ENCODE measurements at places on chromosomes 7 and 10.

DNA sequence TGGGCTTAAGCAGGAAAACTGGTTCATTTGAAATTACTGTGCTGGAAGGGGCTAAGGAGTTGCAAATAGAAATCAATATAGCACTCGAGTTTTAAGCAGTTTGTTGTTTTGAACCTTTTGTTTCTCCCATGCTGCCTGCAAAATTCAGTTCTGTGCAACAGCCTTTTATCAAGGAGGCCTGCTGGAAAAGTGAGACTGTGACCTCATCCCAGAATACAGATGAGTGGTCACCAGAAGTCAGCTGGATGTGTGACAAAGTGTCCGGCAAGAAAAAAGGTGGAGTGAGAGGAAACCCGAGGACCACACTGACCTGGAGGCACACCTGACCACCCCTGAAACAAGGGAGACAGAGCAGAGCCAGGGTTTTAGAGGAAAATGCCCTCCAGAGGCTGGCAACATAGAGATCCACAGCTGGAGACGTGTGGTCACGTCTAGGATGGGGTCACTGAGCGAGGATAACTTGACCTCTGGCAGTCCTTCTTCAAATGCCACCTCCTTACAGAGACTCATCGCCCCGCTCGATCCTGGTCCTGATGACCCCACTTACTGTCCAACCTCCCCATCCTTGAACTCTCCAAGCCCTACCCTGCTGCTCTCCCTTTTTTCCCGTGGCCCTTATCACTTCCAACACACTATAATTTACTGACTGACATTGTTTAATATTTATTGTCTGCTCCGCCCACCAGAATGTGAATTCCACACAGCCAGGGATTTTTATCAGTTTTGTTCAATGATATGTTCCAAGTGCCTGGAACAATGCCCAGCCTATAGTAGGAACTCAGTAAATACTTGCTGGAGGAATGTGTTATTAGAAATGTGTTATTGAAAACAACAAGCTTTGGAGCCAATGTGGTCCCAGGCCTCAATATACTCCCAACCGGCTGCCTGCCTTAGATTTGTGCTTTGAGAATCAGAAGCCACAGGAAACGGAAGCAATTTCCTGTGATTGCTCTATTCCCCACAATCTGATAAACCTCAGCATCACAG, 243.8 kb downstream of the GLI3 start:
- DNase-seq = no peak

GRCh38 chr7:17520941-17521340, 222.5 kb downstream of the AHR start:
- DNase-seq = peak; percentile 69

GRCh38 chr7:152335900-152336571, 99.8 kb downstream of the KMT2C start:
- no peak for DNase-seq

DNA sequence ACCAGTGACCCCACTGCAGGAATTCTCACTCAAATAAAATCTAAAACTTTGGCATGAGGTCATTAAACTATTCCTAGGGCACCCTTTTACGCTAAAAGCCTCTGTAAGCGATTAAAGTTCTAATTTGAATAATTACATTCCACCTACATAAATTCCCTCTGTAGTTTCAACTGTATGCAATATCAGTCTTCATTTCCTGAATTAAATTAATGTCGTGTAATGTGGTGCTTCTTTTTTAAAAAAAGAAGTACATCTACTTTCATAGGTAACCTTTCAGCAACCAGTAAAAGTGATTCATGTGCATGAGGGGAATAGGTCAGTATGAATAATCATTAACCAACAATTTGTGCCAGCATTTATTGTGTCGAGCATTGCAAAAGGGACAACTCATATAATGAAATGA, 44.7 kb downstream of the IMMP2L start:
- DNase-seq = no peak

DNA sequence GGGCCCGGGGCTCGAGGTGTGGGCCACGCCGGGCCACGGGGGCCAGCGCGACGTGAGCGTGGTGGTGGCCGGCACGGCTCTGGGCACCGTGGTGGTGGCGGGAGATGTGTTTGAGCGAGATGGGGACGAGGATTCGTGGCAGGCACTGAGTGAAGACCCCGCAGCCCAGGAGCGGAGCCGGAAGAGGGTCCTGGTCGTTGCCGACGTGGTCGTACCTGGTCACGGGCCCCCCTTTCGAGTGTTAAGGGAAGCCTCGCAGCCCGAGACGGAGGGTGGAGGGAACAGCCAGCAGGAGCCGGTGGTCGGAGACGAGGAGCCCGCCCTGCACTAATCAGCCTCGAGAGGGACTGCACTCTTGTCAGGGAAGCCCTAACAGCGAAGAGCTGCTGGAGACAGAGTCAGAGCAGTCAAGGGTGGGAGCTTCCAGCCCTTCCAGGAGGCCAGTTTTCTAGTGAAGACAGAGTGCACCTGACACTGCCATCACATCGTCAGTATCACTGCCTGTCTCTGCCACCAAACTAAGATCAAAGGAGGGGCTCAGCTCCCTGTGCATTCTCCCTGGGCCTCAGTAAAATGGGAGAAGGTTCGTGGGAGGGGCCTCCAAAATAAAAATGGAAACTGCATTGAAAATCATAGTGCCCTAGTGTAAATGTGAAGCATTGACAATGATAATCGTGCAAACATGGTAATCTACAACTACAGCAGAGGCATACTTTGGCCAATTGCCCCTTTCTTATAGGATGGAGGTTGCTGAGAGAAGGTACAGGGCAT, 1.3 kb downstream of the MBLAC1 start:
- DNase-seq = no peak

DNA sequence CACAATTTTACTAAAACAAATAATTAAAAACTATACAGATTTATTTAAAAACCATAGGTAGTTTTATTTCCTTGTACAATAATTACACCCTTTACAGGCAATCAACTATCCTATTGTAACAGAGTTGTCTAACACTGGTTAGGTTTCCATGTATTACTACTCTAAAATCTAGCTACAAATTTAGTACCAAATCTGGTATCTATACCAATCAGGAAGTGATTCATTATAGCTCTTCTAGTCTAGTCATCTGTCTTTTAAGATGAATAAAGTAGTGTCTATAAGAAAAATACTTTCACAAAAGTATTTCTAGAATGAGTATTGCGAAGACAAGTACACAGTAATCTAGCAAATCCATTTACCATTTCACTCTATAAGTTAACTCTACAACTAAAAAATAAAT, 16.9 kb downstream of the ZNF800 start:
- DNase-seq = no peak

DNA sequence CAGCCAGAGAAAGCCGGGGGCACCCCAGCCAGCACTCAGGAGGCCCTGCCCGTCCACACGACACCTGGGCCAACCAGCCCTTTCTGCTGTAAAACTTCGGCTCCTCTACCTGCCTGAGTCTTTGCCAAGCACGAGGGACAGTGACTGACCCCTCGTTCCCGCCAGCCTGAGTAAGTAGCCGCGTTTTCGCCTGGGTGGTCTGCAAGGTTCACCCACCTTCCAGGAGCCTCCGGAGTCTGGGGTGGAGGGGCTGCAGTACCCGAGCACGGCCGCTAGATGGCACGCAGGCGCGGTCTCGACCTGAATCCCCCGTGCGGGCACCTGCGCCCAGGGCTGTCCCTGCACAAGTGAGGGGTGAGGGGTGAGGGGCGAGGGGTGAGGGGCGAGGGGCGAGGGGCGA, 192.7 kb downstream of the PTPRN2 start:
- no peak for DNase-seq

DNA sequence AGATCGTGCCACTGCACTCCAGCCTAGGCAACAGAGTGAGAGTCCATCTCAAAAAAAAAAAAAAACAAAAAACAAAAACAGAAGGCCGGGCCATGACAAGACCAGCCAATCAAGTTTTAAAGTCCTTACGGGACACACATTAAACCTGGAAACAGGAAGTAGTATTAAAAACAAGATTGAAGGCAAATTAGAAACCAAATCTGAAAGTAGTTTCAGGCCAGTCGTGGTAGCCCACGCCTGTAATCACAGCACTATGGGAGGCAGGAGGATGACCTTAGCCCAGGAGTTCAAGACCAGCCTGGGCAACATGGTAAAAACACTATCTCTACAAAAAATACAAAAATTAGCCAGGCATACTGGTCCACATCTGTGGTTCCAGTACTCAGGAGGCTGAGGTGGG, 18.1 kb downstream of the PSAP start:
- DNase-seq = no peak

DNA sequence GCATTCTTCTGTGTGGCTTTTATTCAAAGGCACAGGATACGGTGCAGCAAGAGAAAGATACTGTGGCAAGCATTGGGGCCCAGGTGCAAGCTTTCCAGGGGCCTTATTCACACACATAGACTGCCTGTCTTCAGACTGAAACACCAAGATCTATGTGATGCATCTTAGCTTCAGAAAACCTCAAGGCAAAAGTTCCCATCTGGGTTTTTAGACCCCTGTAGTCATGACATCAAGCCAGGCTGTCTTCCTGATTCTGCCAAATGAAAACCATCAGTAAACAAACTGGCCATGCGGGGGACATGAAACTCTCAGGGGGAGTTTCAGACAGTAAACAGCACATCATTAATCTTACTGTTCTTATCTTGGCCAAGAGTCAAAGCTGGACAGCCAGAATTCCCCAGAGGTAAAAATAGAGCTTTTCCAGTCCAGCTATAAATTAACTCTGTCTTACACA, 9.8 kb downstream of the AGBL3 start:
- no peak for DNase-seq

- DNase-seq = no peak
Observed at GRCh38 chr10:80500572-80501380, 36.9 kb upstream of the SH2D4B start.

- peak; percentile 82 for DNase-seq
Observed at GRCh38 chr7:46630031-46630430, 709.0 kb upstream of the IGFBP3 start.

DNA sequence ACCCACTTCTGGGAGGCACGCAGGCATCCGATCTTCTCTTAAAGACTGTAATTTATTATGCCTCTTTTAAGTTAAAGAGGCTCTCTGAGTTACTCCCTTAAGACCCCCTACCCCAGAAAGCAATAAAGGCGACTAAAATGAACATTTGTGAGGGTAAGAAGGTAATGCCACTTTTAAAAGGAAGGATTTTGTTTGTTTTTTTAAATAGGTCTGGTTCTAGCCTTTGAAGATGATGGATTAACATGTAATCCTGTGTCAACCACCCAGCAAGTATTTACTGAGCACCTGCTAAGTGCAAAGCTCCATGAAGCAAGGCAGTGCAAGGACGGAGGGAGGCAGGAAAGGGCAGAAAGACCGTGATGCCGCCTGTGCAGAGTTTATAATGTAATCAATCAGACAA, 26.1 kb downstream of the SH3PXD2A start:
- DNase-seq = no peak

DNA sequence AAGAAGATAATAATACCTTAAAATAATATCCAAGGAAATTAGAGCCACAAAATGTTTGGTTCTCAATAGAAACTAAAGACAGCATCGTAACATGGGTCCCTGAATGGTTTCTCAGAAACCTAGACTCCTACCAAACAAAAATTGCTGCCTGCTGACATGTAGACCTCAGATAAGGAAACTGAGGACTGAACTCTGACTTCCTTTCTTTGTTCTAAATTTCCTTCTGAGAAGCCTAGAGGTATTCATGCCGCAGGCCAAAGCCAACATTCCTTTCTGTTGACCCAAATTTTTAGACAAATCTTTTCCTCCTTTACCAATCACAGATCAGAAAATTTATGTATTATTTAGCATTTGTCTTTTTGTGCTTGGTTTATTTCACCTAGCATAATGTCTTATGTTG, 816.7 kb upstream of the PHF14 start:
- DNase-seq = no peak

GRCh38 chr7:118298771-118299170, 74.3 kb downstream of the ANKRD7 start:
- no peak for DNase-seq

DNA sequence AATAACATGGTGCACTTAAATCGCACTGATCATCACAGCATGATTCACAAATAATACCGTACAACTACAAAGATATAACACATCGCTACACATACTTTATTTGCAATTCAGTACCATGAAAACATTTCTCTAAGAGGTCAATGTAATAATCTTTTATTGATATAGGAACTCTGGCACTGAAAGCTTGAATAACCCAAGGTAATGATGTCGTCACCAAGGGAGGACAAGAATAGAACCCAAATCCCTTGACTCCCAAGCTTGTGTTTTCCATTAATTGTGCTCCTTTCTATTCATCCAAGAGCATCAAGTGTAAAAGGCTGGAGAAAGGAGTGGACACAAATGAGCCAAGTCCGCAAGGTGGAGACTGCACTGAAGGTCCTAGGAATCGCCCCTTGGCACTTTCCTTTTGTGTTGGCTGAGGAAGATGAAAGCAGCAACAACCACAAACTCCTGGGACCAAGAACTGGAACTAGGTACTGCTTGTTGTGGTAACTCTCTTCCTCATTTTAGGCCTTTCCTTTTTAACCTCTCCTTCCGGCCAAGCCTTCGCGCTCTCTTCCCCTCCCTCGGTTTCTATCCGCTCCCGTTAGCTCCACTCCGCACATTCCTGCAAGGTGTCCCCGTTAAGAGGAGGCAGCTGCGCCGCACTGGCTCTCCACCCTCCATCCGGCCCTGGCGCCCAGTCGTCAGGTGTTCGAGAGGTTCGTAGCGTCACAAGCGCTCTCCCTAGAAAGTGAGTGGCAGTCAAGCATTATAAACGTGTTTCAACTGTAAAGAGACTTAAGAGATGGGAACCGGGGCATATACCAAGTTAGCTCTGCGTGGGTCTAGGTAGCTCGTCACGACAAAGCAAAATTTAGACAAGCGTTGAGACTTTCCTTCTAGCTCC, 1.0 kb upstream of the CBLL1 start:
- DNase-seq = no peak

DNA sequence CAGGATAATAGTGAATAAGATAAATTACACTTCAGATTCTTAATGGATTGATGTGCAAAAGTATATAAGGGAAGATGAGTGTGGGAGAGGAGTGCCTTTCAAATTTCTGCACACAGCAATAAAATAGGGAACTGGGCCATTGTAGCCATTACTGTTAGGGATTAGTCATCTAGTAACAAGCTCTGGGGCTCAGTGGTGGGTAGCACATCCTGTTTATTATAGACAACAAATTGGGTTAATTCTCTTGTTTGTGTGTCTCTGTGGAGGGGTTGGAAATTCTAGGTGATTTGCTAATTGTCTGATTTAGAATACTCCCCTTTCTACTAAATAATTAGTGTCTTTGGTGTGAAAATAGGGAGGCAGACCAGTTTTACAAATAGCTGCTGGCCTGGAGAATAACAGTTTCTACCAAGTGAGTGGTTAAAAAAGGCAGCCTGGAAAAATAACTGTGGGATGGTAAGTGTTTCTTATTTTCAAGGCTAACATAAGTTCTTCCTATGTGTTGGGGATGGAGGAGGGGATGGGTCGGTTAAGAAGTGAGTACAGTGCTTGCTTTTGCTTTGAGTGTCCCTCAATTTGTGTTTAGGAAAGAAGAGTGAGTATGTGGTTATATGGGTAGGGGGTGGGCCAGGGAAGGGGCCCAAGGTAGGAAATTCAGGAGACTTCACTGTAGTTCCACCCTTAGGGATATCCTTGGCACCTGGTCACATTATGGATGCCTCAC, 43.3 kb upstream of the TMEM248 start:
- peak; percentile 27 for DNase-seq

DNA sequence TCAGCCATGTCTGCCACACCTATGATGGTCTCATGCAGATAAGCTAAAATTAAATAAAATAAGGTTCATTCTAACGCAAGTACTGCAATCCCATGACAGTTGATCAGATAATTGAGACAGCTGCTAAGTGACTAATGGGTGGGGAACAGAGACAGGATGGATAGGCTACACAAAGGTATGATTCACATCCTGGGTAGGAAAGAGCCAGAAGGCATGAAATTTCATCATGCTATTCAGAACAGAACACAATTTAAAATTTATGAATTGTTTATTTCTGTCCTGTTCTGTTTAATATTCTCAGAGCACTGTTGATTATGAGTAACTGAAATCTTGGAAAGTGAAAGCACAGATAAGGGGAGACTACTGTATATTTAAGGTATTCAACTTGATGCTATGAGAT, 381.8 kb upstream of the SORCS1 start:
- DNase-seq = peak; percentile 98

Measured in LHCN-M2 (cell line).